Activated T-cell treated with anti-CD3 and anti-CD28 coated beads for 1 hour (primary cell): ENCODE measurements at places on chromosomes 12 and 14.

GRCh38 chr14:36944307-36945010, 227.9 kb downstream of the SLC25A21 start:
- no peak for DNase-seq

GRCh38 chr14:104766863-104767633, 14.1 kb downstream of the SIVA1 start:
- no peak for DNase-seq

DNA sequence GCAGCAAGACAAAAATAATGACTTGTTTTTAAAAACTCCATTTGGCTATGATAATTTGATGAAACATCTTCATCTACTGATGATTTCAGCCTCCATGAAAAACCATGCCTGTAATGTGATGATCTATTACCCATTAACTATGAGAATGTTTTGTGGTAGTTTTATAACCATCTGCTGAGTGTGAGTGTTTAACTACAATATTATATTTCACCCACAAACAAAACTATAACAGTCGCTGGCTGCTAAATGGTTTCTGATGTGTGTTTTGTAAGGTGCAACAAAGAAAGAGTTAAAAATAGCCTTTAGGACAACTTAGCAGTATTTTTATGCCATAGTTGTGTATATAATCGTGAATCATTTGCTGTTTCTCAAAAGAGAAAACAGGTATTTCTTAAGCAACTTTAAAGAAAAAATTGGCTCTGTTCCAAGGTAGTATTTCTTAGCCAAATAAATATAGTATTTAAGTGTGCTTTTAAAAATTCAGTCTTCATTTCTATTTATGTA, 4.9 kb downstream of the PTHLH start:
- DNase-seq = no peak

DNA sequence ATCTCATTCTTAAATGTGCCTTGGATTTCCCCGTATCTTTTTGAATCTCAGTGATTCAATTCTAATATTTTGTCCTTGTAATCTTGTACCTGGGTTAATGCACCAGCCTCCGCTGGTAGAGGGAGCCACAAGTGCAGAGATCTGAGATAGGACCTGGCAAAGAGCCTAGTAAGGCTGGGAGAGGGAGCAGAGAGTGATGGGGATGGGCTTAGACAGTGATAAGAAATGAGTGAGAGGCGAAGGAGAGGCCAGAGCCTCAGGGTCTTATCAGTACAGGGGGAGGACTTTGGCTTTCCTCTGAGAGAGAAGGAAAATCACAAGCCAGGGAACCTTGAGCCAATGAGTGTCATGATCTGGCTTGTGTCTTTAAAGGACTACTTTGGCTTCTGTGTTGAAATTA, 30.5 kb upstream of the LMNTD1 start:
- no peak for DNase-seq

DNA sequence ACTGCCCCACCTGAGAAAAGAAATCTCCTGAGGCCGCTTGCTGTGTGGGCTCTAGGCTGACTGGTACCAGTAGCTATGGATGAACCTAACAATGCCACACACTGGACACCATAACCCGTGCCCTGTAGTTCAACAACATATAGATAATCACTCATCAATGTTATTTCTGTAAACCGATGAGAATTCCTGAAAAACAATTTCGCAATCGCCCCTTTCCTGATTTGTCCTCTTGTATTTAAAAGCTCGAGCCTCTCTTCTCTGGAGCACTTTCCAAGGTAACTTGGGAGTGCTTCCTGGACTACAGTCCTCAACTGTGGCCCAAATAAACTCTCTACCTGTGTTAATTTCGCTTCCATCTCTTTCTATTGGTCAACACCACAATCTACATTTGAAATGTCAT, 26.1 kb upstream of the PPP2R5C start:
- DNase-seq = no peak

GRCh38 chr14:23252006-23252405, 14.3 kb downstream of the RNF212B start:
- DNase-seq = no peak

DNA sequence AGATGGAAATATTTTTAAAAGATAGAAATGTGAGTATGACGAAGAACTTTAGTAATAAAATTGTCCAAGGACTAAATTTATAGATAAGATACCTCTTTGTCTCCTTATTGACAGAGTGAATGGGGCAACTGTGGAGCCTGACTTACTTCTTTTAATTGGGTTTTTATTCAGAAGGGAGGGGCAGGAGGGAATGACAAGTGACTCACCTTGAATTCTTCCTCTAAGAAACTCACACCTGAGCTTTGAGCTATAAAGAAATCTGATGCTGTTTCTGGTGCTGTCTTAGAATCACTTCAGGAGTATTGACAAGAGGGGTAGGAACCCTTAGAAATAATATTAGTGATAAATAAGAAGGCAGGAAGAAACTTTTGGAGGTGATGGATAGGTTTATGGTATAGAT, 951 bp downstream of the NR1H4 start:
- no peak for DNase-seq

DNA sequence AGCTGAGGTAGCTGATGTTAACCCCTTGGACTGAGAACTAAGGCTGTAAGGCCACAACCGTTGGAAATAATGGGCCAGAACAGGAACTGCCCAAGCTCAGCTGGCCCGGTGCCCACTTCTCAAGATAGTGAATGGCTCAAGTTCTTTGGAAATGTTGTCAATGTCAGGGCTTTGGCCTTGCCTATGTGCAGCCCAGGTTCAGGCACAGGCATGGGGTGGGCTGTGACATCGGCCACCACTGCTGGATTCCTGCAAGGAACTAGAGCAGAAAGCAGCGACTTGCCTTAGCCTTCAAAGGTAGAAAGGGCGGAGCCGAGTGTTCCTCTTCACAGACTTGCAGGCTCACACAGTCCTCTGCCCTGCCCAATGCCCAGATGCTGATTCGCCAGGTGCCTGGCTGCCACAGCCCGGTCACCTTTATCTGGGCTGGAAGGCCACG, 291.2 kb downstream of the ZFP36L1 start:
- DNase-seq = no peak
